ENCODE measurements at places on chromosomes 7 and 10.

GRCh38 chr7:22542254-22542653 is 42.3 kb upstream of the STEAP1B start:
- peak; percentile 69 for DNase-seq

GRCh38 chr7:101857358-101857811 is 40.0 kb downstream of the CUX1 start:
- no peak for DNase-seq

DNA sequence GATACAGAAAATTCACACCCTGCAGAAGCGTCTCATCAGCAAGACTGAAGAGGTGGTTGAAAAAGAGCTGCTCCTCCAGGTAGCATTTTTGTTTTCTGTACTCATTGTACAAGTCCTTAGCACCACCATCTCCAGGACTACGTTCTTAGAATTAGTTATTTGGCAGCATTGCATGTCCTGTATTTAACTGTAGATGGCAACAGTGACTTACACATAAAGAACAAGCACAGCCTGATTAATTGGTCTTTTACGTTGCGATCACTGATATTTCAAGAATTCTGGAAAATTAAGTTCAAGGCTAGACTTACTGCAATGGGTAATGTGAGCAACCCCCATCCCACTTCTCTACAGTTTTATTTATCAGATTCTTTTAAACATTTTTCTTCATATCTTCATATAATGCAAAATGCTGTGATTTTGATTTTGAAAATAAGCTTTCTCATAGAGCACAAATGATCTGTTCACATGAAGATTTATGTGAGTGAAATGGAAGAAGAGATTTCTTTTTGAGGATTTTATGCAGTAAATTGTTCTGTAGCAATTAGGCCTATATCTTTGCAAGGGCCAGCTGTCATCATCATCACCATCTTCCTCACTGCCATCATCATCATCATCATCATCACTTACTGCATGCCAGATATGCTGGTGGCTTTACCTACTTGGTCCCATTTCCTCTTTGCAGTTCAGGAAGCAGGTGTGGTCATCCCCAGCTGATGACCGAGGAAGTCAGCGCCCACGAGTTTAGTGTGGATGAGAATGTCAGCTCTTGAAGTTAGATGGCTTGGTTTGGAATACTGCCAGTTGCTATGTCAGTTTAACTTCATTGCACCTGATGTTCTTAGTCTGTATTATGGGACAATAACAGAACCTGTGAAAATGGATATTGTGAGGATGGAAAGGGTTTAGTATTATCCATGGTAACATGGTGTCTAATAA is 53.4 kb downstream of the CFAP58 start:
- peak; percentile 5 for DNase-seq

- no peak for DNase-seq
Observed at GRCh38 chr7:158733775-158734494, 29.3 kb upstream of the NCAPG2 start.

DNA sequence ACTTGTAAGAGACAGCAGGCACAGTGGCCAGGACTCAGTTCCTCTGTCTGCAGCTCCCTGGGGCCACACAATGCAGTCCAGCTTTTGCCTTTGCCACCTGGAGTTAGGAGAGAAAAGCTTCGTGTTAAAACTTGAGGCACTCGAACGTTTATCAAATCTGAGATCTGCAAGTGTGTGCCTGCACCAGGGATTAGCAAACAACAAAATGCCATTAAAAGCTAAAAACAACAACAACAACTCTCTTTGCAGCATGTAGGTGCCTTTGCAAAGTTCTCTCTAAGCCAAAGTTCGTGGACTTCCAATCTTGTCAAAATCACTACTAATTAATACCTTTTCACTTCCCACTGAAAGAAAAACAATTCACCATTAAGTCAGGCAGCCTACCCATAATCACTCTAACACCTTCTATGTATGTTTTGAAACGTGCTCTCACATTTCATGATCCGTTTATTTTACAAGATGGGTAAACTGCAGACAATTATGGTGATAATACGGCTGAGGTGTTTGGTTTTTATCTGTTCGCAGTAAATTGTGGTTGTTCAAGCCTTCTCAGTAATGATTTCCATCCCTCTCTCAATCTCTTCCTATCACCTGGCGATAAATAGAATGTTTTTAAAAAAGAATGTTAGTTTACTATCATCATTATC is 36.2 kb upstream of the SDK1 start:
- DNase-seq, result no peak

- DNase-seq, result no peak
Observed at GRCh38 chr7:35037211-35037525, at the start of gene DPY19L1. Gene DPY19L1, minus strand, starts transcription at chr7:35037485. Its CDS starts 91 bp downstream, at chr7:35037394.

GRCh38 chr7:136687693-136688322 is 180.6 kb upstream of the CHRM2 start:
- DNase-seq, result peak; percentile 1

- peak; percentile 93 for DNase-seq
Observed at GRCh38 chr10:88598055-88598454, 11.5 kb downstream of the LIPJ start.

DNA sequence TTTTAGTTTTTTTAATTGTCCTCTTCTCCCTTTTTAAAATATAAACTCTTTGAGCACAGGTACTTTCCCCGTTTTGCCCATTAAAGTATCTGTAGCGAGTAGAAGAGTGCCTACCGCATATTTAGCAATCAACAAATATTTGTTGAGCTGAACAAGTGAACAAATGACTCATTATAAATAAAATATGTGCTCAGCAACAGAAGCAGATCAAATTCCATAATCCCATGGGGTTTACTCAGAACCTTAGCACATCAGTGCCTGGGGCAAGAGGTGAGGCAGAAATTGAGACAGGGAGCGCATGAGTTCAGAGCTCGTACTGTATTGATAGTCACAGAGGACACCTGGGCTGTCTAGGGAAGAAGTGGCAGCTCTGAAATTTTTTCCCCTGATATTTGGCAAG is 161.0 kb downstream of the SEM1 start:
- DNase-seq, result no peak

- no peak for DNase-seq
Observed at GRCh38 chr7:45129181-45129800, 17.8 kb upstream of the TBRG4 start.

DNA sequence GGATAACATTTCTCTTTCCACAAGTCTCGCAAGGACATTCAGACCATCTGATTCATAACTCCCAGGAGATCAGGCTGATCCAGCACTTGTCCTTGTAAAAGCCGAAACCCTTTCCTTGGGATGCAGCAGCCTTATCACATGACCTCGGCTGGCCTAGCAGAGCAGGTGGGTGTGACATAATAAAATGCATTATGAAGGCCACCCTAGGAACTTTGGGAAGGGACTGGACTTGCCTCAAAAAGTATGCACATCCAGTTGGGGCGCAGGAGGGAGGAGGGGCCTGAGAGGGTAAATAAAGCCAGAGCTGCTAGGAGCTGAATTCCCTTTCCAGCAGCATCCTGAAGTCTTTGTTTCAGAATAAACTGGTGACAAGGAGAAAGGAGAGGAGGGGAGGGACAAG is 260.8 kb downstream of the SNX13 start:
- DNase-seq, result no peak

DNA sequence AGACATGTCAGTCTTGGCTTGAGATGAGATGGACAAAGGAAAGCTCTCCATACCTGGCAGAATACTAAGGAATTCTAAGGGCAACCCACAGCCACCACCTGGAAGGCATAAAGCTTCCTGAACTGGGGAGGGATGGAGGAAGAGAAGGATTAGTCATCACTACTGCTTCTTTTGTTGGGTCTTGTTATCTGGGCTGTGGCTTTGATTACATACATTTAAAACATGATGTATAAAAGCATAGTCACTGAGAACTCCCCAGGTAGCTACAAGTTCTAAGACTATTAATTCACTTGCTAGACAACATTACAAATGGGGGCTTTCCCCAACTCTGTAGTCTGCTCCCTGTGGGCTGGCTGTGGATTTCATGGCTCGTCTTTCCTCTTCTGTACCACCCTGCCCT is 58.2 kb downstream of the RBM33 start:
- DNase-seq, result no peak

GRCh38 chr10:105707603-105708002 is 1066.5 kb downstream of the SORCS3 start:
- DNase-seq, result peak; percentile 66

DNA sequence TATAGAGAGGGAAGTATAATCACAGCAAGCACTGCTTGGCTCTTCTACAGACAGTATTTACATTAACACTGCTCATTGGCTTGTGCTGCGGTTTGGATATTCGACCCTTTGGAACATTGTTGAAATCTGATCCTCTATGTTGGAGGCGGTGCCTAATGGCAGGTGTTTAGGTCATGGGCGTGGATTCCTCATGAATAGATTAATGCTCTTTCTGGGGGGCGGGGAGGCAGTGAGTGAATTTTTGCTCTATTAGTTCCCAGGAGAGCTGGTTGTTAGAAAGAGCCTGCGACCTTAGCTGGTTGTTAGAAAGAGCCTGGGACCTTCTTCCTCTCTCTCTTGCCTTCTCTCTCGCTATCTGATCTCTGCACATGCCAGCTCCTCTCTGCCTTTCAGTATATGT is 77.3 kb upstream of the SVIL start:
- no peak for DNase-seq

DNA sequence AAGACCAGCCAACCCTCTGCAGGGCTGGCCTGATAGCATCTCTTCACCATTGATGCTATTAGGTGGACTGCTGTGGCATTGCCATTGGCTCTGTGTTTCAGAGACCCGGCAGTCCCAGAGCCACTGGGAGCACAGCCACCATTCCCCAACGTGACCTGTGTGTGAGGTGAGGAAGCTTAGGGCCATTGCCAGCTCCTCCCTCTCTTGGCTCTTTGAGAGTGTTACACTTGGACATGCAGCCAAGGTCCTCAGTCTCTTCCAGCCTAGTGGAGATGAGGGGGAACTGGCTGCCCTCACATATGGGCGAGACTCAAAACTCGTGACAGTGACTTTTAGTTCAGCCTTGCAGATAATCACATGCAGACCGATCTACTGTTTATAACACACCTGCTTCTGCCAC is 39.3 kb upstream of the HMX3 start:
- DNase-seq, result no peak

DNA sequence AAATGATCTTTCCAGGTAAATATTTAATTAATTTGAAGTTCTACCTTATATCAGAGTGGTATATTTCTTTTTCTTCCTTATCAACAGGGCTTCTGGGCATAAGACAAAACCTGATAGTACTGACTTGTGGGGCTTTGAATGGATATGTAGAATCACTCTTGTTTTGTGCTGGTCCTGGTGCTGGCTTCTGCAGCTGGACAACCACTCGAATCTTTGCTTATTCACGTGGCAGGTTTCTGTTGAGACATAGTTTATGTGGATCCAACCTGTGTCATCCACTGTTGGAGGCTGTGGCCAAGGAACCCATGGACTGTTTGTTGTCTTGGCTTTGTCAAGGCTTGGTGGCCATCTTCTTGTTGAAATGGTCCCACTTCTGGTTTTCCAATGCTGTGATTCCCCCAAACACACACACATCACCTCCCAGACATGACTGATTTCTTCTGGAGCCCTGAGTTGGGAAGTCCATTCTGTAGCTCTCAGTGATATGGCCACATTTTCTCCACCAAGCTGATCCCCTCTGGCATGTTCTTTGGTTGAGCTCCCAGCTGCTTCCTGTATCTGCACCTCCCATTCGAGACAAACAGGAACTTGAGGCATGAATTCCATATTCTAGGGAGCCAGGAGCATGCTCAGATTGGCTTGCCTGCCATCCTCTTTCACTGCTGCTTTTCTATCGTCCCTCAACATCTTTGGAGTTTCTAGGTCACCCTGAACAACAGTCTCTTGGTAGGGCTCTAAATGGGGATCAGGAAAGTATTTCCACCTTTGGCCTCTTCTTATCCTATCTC is 19.5 kb downstream of the TAS2R41 start:
- DNase-seq, result peak; percentile 28

DNA sequence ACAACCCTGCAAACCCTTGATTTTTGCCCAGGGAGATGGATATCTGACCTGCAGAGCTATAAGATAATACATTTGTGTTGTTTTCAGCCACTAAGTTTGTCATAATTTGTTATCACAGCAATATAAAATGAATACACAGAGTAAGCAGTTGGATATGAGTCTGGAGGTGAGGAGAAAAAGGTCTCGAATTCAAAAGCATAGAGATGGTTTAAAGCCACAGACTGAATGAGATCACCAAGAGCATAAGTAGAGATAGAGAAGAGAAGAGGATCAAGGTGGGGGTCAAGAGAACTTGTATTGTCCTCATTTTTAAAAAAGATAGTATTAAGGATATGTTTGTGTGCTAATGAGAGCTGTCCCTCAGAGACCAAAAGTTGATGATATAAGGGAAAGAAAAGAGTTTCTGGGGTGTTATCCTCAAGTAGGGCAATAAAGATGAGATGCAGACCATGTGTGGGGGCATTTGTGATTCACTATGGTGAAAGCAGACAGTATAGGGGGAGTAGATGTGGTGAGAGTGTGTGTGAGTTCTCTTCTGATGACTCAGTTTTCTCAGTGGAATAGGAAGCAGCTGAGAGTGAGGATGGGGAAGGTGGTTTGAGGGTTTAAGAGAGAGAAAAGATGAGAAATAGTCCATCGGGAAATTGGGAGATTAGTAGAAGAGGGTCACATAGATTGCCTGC is 25.8 kb upstream of the PCGF5 start:
- no peak for DNase-seq

DNA sequence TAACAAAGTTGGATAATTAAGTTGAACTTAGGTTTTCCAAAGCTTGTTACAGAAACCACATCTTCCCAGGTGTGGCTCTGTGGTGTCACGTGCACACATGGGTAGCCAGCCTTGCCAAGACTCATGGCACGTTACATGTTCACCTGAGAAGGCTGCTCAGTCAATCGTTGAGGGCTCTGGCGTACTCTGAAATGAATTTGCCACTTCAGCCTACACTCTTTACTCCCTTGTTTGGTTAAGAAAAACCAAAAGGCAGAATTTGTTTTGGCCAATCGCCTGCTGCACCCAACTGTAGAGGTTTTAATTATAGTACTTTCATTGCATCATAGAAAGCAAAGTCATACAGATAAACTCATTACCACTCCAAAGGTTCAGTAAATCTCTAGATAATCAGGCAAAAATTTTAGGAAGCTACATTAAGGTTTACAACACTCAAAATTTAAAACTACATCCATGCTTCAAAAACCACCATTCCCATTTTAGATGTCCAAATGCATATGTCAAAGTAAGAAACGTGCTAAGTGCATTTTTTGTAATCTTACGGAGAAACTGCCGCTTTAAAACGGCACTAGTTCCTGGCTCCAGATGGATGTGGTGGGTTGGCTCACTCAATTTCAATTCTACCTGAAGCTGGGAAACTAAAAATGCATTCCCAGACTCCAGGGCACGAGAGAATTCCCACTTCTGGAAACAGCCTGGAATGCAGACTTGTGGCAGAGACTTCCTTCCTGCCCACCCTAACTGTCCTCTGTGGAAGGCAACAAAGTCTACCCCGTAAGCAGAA is 88.4 kb downstream of the DIP2C start:
- no peak for DNase-seq

DNA sequence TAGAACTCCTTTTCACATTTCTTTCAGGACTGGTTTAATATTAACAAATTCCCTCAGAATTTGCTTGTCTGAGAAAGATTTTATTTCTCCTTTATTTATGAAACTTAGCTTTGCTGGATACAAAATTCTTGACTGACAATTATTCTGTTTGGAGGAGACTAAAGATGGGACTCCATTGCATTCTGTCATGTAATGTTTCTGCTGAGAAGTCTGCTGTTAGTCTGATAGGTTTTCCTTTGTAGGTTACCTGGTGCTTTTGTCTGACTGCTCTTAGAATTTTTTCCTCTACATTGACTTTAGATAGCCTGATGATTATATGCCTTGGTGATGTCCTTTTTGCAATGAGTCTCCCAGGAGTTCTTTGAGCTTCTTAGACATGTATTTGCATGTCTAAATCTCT is 23.4 kb downstream of the CLRN3 start:
- DNase-seq, result no peak

Data from MV-4-11 (cell line).